Cortex of kidney (tissue), 1 donor: ENCODE measurements at places on chromosomes 16 and 17.

DNA sequence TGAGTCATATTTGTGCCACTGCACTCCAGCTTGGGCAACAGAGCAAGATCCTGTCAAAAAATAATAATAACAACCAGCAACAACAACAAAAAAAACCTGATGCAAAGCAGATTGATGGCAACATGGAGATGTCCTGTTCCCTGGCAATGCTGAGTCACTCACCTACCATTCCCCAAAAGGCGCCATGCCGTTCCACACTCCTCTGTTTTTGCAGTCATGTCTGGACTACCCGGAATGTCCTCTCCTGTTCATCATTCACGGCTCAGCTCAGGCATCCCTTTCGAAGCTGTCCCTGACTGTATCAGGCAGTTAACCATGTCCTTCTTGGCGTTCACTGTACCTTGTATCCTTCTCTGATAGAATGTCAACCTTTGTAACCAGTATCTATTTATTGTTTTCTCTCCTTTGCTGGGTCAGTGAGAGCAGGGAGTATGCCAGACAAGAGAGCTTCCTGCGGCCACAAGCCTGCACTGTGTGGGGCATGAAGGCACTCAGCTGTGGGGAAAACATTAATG lies 147.7 kb downstream of the ABCC12 start:
- DNase-seq, result no peak

GRCh38 chr17:34252444-34253138 lies 2.5 kb upstream of the CCL2 start:
- DNase-seq, result no peak

- no peak for DNase-seq
Observed at GRCh38 chr16:84937196-84938005, 73.9 kb downstream of the ZDHHC7 start.

DNA sequence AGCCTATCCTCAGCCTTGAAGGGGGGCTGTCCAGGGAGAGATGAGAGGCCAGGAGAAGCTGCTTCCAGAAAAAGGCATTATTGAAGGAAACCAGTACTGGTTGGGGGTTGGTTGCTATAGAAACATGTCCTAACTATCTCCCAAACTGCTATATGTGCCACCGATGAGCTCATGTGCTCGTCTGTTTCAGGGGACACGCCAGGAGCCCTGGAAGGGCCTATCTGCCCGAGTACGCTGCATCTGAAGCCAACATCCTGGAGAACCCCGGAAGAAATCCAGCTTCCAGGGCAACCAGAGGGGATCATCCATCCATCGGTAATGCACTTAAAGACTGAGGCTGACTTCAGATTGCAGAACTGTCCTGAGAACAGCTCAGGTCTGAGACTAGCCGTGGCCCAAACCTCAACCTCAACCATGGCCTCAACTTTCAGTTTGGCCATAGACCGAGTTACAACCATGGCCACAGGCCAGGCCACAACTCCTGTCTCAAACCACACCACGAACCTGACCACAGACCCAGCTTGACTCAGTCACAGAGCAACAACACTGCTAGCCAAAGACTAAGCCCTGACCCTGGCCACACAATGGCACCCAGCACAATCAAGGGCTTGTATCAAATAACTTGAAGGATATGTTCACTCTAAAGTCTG lies 10.2 kb downstream of the PITPNM3 start:
- DNase-seq, result no peak

GRCh38 chr17:82545071-82545462 lies 25.5 kb downstream of the FOXK2 start:
- DNase-seq, result no peak

- no peak for DNase-seq
Observed at GRCh38 chr17:1931844-1932579, 93.1 kb downstream of the RTN4RL1 start.

- DNase-seq, result no peak
Observed at GRCh38 chr16:64982581-64982980, 139.3 kb downstream of the CDH11 start.

- no peak for DNase-seq
Observed at GRCh38 chr17:81701288-81702071, 1.7 kb upstream of the MRPL12 start.

DNA sequence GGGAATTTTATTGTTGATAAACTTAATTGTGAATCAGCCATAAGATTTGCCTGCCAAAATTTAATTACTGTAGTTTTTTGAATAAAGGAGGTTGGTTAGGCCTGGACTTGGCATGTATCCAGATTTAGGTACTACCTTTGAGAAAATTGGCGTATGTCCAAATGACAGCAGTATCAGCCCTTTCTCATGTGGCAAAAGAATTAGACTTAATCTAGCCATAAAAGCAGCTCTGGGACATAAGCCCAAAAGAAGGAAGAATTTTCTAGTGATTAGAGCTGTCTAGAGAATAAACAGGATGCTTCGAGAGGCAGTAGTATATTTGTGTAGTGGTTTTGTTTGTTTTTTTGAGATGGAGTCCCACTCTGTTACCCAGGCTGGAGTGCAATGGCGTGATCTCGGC lies 27.7 kb downstream of the PPM1E start:
- no peak for DNase-seq

GRCh38 chr17:50199803-50200456 lies 1.5 kb downstream of the COL1A1 start:
- no peak for DNase-seq

DNA sequence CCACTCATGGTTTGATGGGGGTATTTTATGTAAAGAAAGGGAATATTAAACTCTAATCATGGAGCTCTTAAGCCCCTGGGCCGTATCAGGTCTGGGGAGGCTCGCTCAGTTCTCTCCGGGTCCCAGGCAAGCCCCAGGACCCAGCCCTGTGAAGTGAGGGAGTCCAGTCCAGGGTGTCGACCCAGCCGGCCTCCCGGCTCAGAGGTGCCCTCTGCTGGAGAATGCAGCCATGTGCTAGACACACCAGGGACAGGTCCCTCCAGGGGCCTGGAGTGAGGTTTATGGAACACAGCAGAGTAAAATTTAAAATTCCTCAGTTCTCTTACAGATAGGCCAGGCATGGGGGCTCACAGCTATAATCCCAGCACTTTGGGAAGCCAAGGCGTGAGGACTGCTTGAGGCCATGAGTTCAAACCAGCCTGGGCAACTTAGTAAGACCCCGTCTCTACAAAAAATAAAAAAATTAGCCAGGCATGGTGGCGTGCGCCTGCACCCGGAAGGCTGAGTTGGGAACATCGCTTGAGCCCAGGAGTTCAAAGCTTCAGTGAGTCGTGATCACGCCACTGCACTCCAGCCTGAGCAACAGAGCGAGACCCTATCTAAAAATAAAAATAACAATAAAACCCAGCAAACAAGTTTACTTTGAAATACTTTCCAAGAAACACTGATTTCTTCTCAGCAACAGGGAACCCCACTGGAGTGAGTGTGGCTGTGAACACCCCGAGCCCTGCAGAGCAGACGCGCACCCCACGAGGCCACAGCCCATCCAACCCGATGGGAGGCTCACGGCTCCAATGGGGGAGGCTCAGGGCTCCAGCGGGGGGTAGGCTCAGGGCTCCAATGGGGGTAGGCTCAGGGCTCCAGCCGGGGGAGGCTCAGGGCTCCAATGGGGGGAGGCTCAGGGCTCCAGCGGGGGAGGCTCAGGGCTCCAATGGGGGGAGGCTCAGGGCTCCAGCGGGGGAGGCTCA lies 72.2 kb downstream of the ZNF778 start:
- DNase-seq, result no peak

DNA sequence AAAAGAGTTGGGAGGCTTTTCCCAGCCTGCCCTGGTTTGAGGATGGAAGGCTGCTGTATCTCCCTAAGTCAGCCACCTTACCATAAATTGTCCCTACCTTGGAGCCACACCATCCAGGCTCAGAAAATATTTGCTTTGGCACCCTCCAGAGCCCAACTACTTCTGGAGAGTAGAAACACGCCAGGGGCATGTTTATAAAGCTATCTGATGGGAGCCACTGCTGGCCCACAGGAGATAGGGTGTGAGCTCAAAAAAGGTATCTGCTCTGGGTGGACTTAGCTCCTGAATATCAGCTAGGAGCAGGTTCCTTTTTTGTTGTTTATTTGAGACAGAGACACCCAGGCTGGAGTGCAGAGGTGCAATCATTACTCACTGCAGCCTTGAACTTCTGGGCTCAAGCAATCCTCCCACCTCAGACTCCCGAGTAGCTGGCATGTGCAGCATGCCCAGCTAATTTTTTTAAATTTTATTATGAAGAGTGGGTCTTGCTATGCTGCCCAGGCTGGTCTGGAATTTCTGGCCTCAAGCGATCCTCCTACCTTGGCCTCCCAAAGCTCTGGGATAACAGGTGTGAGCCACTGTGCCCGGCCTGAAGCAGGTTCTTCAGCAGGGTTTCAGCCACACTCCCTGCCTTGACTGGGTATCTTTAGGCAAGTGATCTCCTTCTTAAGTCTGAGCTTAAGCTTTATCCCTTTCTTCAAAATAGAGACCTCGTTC lies 147.1 kb downstream of the SALL1 start:
- DNase-seq, result no peak
